Midbrain (tissue), 1 donor: ENCODE measurements at places on chromosomes 5 and 9.

GRCh38 chr9:37503736-37504135 lies 18.0 kb downstream of the POLR1E start:
- no peak for DNase-seq

GRCh38 chr5:173984218-173984617 lies 4.8 kb upstream of the C5orf47 start:
- no peak for DNase-seq

DNA sequence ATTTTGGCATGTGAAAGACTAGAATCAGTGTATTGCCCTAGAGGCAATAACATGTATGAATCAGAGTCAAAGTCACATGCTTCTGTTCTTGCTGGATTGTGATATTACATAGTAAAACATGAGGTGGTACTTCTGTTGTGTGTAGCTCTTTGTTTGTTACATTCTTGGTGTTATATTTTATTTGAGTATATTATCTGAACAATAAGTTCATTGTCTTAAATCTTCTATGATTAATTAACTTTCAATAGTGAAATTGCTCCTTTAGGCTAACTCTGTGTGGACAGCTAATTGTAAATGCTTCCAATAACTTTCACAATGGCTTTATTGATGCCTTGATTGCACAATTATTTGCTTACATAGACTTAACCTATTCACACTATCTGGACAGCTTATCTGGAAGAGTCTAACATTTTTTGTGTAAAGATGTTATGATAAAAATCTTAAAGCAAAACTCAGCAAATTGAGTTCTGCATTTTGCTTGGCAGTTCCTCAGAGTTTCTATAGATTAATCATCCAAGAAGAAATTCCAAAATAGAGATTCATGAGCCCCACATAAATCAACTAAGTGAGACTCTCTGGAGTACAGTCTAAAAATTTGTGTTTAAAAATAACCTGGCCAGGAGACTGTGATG lies 239.6 kb upstream of the TUSC1 start:
- DNase-seq, result no peak

GRCh38 chr9:133429641-133430161 lies 7.5 kb downstream of the ADAMTS13 start:
- DNase-seq, result no peak
